ENCODE measurements at places on chromosomes 7 and 10.

- no peak for DNase-seq
Measured at GRCh38 chr7:12062062-12062461, 149.0 kb upstream of the TMEM106B start.

- DNase-seq, result no peak
Measured at GRCh38 chr10:78912361-78913218, 156.2 kb upstream of the ZMIZ1 start.

DNA sequence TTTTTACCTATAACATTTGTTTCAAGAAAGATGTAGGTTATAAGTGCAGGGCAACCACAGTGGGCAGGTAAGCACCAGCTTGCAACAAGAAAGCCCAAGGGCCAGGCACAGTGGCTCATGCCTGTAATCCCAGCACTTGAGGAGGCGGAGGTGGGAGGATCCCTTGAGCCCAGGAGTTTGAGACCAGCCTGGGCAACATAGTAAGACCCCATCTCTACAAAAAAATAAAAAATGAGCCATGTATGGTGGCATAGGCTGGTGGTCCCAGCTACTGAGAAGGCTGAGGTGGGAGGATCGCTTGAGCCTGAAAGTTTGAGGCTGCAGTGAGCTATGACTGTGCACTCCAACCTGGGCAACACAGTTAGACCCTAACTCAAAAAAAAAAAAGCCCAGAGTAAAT, 12.8 kb downstream of the BCL7B start:
- DNase-seq, result no peak

DNA sequence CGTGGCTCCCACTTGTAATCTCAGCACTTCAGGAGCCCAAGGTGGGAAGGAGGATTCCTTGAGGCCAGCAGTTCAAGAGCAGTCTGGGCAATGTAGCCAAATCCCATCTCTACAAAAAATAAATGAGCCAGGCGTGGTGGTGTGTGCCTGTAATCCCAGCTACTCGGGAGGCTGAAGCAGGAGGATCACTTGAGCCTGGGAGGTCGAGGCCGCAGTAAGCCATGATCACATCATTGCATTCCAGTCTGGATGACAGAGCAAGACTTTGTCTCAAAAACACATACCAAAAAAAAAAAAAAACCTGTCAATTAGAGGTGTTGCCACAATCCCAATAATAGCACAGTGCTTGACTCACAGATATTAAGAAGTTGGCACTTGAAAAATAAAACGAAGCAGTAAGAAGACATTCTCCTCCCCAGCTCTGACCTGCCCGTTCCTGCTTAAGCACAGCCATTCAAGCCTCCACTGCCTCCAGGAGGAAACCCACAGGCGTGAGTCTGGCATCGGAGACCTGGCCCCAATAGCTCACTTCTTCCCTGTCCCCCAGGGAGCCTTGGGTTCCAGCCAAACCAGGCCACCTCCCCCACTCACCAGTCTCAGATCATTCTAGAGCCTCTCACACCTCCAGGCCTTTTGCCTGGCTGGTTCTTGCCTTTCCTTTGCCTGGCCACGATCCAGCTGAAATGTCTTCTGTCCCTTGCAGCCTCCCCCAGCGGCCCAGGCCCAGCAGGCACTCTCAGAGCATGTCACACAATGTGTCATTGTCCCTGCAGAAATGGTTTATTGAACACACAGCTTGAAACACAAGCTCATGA, 45.3 kb upstream of the GTF2I start:
- DNase-seq, result no peak

DNA sequence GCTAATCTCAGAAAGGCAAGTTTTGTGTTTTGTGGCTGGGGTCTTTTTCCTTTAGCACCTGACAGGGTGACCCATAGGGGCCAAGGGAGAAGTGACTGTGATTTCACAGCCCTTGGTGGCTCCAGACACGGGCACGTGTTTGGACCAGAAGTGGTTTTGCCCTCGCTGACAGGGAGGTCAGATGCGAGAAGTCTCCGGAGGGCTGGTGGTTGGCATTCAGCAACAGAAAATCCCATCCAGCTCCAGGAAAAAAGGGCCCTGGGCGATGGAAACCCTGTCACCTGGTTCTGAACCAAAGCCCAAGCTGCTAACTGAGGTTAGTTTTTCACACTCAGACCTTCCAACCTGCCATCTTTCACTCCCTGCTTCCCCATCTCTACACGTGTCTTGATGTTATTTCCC, 272.9 kb downstream of the TRIL start:
- no peak for DNase-seq

GRCh38 chr7:135755351-135755753, 6.7 kb upstream of the FAM180A start:
- no peak for DNase-seq

- DNase-seq, result no peak
Measured at GRCh38 chr10:121405549-121405948, 192.7 kb downstream of the FGFR2 start.

GRCh38 chr10:24777196-24777595, 53.5 kb upstream of the ARHGAP21 start:
- no peak for DNase-seq

GRCh38 chr7:135448753-135449152, 61.1 kb downstream of the CNOT4 start:
- no peak for DNase-seq

All from stimulated activated CD8-positive, alpha-beta memory T cell treated with anti-CD3 and anti-CD28 coated beads, Interleukin-7, amount 100 ng/mL, for 1 hour (primary cell).